ENCODE measurements at places on chromosomes 6 and 20. TPM values are rescaled to one million over a fixed set of nuclear protein-coding genes. Genes with fewer than 3 reads are reported as not detected.

The WFDC12 gene
- not detected for total RNA-seq

The GSTA2 gene
- total RNA-seq: not detected

The PHACTR3 gene
- 0.23 TPM for total RNA-seq

The CGA gene
- total RNA-seq: 0.23 TPM

The PTCRA gene
- total RNA-seq: not detected

The ADTRP gene
- total RNA-seq: 0.19 TPM

The PCSK2 gene
- total RNA-seq: not detected

The PGC gene
- not detected for total RNA-seq

The LY6G6D gene
- total RNA-seq: not detected

The C20orf202 gene
- total RNA-seq: 0.22 TPM

The SOX4 gene
- total RNA-seq: 9.8 TPM

The DLK2 gene
- total RNA-seq: 7.0 TPM

The GHRH gene
- not detected for total RNA-seq

The TXLNB gene
- total RNA-seq: not detected

The FOXQ1 gene
- total RNA-seq: 5.2 TPM

The C4B gene
- 1.5 TPM for total RNA-seq

The NFS1 gene
- total RNA-seq: 35.5 TPM

The AURKA gene
- 105 TPM for total RNA-seq

The PLCB1 gene
- 0.40 TPM for total RNA-seq
